LHCN-M2 (cell line): ENCODE measurements at places on chromosomes 13 and 19.
A peak's percentile ranks its signal among the peaks of the same experiment; 100 is the strongest.

- DNase-seq: peak; percentile 81
Observed at GRCh38 chr13:48210178-48210577, 22.8 kb upstream of the ITM2B start.

GRCh38 chr13:28582892-28583240, 76.1 kb upstream of the POMP start:
- no peak for DNase-seq

- no peak for DNase-seq
Observed at GRCh38 chr13:58573743-58574142, 942.2 kb downstream of the PCDH17 start.

DNA sequence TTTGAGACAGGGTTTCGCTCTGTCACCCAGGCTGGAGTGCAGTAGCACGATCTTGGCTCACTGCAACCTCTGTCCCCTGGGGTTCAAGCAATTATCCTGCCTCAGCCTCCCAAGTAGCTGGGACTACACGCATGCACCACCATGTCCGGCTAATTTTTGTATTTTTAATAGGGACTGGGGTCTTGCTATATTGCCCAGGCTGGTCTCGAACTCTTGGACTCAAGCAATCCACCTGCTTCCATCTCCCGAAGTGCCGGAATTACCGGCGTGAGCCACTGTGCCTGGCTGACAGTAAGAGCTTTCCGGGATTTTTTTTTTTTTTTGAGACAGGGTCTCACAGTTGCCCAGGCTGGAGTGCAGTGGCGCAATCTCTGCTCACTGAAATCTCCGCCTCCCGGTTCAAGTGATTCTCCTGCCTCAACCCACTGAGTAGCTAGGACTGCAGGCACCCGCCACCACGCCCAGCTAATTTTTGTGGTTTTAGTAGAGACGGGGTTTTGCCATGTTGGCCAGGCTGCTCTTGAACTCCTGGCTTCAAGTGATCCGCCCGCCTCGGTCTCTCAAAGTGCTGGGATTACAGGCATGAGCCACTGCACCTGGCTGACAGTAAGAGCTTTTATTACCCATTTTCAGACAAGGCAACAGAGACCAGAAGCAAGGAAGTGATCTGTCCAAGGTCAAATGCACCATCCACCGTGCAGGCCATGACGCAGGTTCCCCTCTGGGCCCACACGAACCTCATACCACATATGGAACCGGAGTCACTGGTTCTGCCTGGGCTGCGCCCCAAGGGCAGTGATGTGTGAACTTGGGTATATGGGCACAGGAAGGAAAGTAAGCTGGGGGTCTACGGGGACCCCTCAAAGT, 21.0 kb downstream of the RFX1 start:
- DNase-seq: no peak

- no peak for DNase-seq
Observed at GRCh38 chr13:36515466-36515865, 83.2 kb downstream of the CCNA1 start.
